ENCODE measurements at places on chromosomes 2 and 18. TPM values are rescaled to one million over a fixed set of nuclear protein-coding genes. Genes with fewer than 3 reads are reported as not detected.

The CFC1 gene
- not detected for total RNA-seq

DNA sequence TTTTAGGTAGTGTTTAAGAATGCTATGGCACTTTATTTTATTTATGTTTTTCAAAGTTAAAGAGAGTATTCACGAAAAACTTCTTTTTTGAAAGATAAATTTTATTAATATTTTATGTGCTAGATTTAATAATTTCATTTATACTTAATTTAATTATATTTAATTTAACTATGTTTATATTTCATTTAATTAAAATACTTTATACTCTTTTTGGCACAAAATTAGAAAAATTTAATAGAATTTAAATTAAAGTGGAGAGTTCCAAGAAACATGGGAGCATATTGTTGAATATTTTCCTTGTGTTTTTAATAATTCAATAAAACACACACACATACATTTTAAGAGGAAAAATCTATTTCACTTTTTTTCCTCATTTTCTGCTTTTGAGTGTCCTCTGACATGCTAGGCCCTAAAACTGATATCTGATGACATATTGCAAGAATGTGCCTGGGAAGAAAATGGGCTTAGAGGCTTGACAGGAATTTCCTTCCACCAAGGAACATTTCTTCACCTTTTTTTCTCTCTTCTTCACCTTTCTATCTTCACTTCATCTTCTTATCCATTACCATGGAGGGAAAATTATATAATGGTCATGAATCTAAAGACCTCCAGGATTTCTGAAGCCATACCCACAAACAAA, 15.4 kb downstream of the ARHGAP28 start:
- no peak for DNase-seq

GRCh38 chr2:126344493-126344892, 311.5 kb upstream of the GYPC start:
- DNase-seq: no peak

DNA sequence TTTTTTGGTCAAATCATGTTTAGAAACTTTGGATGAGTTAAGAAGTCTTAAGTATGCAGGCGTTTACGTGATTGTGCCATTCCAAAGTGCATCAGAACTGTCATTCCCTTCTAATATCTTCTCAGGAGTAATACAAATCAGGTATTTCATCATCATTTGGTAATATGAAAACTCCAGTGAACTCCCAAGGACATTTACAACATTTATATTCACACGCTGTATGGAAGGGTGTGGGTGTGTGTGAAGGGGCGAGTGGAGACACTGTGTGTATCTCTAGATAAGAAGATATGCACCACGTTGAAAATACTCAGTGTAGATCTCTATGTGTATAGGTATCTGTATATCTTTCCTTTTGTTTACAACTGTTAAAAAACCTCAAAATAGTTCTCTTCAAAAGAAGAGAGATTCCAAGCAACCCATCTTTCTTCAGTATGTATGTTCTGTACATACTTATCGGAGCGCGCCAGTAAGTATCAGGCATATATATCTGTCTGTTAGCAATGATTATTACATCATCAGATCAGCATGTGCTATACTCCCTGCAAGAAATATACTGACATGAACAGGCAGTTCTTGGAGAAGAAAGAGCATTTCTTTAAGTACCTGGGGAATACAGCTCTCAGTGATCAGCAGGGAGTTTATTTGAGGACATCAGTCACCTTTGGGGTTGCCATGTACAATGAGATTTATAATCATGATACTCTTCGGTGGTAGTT, 29.3 kb downstream of the COX7A2L start:
- peak; percentile 38 for DNase-seq

DNA sequence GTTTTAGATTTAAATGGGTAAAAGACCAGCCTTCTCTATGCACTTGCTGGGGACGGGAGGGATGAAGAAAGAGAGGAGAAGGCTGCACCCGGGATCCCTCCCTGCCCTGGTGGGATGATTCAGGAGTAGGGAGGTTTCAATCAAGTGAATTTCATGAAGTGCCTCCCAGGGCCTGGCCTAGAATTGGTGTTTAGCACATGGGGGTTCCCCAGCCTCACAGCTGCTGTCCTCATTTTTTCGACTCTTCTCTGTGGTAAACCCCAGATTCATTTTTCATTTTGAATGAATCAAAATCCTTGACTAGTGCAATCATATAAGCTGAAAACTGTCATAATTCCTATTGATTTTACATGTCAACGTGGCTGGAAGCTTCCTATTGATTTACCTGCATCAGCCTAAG, 81.1 kb downstream of the LPIN1 start:
- DNase-seq: no peak

DNA sequence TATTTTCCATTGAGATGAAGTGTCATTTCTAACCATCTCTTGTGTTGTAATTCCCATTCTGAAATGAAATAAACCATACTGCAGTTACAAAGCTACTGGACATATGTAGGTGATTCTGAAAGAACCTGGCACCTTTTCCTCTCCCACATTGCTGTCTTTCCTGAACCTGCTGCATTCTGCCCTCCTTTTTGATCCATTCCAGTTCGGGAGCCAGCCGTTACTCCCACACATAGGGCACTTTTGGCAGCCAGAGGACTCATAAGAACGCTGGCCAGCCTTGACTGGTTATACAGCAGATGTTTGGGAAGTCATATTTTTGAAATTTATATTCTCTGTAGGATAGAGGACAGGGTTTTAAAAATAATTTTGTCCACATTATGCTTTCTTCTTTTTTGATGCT, 369.8 kb upstream of the CDH7 start:
- no peak for DNase-seq

Measured in fibroblast of villous mesenchyme (primary cell).